GM04504 (cell line): ENCODE measurements at places on chromosomes 11 and 22.

GRCh38 chr22:29483254-29483653 lies 3.2 kb downstream of the NEFH start:
- no peak for DNase-seq

- DNase-seq: no peak
Measured at GRCh38 chr11:125910226-125910849, 6.0 kb downstream of the DDX25 start.

DNA sequence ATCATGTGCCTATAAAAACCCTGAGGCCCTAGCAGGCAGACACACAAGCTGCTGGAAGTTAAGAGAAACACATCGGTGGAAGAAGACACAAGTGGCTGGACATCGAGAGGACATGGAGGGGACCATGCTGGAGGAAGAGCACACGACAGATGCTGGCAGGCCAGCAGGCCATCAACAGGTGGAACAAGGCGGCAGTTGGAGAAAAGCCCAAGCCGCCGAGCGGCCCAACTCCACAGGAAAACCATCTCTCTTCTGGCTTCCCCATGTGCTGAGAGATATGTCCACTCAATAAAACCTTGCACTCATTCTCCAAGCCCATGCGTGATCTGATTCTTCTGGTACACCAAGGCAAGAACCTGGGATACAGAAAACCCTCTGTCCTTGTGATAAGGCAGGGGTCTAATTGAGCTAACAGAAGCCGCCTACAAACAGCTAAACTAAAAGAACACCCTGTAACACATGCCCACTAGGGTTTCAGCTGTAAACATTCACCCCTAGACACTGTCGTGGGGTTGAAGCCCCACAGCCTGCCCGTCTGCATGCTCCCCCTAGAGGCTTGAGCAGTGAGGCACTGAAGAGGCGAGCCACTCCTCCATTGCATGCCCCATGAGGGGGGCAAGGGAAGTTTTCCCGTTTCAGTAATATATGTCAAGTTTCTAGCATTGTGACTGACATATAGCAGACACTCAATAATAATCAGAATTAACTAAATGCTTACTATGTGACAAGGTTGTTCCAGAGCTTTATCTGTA lies 39.0 kb upstream of the MMP20 start:
- DNase-seq: no peak

GRCh38 chr11:121067026-121067425 lies 34.0 kb upstream of the TECTA start:
- no peak for DNase-seq

DNA sequence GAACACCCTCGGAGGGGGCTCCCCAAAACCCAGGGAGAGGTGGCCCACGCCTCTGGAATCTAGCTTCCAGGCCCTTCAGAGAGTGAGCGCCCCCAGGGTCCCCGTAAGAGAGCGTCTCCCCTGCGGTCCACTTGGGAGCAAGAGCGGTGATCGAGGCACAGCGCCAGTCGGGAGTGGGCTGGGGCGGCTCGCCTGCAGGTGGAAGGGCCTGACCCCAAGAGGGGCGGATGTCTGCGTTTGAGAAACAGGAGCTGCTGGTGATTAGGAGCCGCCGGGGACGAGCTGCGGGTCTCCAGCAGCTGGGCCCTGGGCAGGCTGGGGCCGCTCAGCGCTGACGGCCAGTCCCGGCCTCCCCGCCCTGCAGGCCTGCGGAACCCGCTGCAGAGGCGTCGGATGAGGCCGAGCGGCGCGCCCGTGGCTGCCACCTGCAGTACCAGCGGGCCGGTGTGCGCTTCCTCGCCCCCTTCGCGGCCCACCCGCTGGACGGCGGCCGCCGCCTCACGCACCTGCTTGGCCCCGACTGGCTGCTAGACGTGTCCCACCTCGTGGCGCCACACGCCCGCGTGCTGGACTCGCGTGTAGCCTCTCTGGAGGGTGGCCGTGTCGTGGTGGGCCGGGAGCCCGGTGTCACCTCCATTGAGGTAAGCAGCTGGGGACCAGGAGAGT lies 10.0 kb downstream of the TMEM132A start:
- DNase-seq: no peak

GRCh38 chr11:93728792-93729128 lies 12.5 kb downstream of the TAF1D start:
- DNase-seq: no peak

DNA sequence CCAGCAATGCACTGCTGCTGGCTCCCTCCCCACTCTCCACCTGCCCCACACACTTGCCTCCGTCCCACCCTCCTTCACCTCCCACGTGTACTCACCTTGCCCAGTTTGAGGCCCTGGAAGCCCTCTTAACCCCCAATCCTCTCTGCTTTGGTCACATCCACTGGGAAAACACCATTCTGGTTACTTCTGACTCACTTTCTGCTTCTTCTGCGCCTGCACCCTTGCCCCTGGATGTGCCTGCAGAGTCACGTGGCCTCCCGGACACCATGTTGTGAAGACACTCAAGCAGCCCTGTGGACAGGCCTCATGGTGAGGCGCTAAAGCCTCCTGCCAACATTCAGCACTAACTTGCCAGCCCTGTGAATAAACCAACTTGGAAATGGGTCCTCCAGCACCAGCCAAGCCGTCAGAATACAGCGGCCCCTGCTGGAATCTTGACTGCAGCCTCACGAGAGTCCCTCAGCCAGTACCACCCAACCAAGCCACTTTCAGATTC lies 2.6 kb upstream of the NAALADL1 start:
- no peak for DNase-seq

GRCh38 chr22:39960791-39961746 lies 872 bp downstream of the TMA7B start:
- DNase-seq: peak; percentile 49

DNA sequence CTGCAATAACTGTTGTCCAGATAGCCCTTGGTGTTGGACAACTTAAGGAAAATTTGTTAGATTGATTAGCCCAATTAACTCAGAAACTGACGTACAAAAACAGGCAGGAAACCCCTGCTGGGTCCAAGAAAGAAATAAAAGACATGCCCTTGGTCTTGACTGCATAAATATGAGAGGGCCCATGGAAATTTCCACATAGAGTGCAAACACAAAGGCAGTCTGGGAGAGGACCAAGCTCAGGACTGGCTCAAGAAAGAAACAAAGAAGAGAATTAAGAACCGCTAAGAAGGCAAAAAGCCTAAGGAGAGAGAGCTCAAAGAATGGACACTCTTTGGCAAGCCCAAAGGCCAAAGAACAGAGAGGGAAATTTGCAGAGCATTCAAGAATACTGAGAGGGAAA lies 1243.9 kb downstream of the LRRC4C start:
- no peak for DNase-seq

DNA sequence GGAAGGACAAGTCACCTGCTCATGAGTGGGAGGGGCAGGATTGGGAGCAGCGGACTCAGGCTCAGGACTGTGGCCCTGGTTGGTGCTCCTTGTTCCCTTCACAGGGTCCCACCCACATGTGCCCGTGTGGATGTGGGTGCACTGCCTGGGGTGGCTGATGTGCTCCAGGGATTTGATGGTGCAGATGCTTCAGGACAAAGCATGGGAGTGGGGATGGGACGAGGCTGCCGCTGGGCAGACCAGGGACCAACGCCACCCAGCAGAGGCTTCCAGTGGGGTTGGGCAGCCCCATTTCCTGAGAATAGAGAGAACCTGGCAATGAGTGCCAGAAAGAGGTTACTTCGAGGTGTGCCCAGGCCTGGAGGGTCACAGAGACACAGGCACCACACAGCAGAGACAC lies 65.5 kb upstream of the IGLL5 start:
- DNase-seq: no peak
